ENCODE measurements at places on chromosomes 3 and 15.

DNA sequence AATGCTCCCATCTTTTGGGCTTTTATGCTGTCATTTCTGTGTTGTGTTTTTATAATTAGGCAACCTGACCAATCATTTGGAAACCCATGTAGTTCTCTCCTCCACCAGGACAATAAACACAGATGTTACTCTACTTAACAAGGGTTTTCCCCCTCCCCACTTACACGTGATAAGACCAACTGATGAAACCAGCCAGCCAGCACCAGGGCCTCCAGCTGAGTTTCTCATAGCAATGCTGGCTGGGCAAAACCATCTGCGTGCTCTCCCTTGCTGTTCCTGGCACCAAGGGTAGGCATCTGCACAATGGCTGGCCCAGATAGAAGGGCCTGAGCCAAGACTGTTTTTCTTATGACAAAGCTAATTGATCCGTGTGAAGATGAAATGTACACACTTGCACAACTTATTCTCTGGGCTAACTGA lies 310.4 kb downstream of the PLCL2 start:
- no peak for DNase-seq

DNA sequence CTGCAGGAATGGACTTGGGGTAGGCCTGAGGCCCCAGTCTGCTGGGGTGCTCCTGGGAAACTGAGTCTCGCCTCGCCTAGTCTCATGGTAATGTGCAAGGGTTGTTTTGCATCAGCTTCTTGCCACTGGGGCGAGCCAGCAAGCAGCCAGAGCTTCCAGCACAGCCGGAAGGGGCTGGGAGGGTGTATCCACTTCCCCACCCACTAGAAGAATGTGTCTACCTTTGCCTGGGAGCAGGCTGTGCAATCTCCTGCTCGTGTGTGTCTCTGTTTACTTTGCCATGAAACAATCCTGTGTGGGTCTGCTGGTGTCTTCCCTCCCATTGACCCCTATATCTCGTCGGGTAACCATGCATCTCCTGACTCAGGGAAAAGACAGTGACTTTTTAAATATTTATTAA lies 21.8 kb upstream of the ERICH6 start:
- no peak for DNase-seq

GRCh38 chr15:66578286-66578875 lies 12.6 kb upstream of the LCTL start:
- no peak for DNase-seq

GRCh38 chr3:70072754-70073153 lies 73.2 kb downstream of the SAMMSON start:
- no peak for DNase-seq

DNA sequence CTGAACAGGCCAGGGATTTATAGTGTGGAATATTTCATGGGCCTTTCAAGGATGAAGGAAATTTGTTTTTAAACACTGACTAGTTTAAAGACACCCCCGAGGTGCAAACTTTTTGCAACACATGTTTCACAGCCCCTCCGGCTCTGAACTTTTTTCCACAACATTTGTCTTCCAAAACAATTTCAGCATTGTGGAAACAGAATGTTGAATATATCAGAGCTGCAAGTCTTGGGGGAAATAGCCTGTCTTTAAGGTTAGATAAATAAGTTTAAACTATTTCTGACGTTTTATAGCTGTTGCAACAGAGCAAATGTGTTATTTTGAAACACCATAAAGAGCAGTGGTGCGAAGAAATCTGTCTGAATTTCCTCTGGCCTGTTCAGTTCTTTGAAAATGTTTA lies 229.2 kb upstream of the GOLGA6L4 start:
- DNase-seq = no peak

DNA sequence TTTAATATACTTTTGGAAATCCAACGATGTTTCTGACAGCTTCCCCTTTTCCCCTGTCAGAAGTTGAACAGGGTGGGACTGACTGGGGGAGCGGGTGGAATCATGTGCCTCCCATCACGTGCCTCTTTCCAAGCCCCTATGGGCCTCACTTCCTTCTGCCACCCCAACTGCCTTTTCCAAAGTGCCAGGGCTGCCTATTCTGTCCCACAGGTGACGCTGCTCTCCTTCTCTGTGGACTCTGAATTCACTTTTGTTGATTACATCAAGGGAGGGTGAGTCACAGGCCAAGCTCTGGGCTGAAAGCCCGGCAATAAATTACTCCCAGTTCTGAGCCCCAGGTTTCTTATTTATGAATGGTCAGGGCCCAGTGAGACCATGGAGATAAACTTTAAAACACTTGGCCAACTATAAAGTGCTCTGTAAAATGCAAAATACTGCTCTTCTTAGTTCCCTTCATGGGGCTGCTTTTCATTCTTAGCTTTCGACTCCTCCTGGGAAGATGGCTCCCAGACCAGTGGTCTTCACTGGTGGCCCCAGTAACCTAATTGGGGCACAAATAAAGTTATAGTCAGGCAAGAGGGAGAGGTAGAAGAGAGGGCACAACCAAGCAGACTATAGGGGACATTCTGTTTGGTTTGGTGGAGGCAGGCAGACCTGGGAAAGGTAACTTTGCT lies 12.3 kb downstream of the CPNE9 start:
- DNase-seq = no peak

- no peak for DNase-seq
These were observed 578.3 kb downstream of the EPHA3 start for GRCh38 chr3:89685731-89686130.

DNA sequence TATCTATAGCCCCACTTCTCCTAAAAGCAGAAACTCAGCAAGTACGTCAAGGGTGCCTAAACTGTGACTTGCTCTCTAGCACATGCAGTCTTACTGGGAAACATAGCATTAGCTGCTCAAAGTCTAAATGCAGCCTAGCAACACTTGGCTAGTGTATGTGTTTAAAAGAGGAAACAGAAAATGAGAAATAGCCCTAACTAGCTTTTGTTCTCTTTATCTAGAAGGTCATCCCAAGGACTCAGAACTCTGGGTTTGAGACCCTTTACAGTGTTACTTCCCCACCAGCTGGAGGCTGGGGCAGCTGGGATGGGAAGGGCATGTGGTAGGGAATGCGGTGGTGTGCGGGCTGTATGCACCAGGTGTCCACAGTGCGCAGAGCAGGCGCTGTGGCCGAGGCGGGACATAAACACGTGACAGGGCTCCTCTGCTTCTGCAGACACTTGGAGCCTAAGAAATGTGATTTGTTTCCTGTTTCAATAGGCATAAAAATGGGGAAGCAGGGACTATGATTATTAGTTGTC lies 13.3 kb downstream of the ETV5 start:
- DNase-seq = no peak

- no peak for DNase-seq
These were observed 77.5 kb downstream of the BOC start for GRCh38 chr3:113288881-113289280.

- no peak for DNase-seq
These were observed 279.4 kb upstream of the ARL6 start for GRCh38 chr3:97485206-97485605.

DNA sequence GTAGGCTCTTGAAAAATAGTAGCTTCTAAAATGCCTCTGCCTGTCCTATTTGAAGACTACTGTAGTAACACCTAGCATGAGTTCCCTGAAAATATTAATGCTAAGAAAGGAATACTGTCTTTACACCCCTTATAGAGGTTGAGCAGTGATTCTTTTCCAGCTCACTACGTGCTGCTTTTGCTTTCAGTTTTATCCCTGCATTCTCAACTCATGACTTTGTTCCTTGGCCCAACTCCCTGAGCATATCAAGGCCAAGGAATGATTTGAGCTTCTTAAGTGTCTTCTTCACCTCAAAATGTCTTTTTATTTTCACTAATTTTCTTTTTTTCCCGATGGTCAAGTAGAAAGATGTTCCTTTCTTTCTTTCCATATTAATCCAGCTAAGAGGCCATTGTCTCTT lies 16.5 kb upstream of the P2RY13 start:
- no peak for DNase-seq

- DNase-seq = no peak
These were observed 23.1 kb upstream of the GABPB1 start for GRCh38 chr15:50377867-50378751.

GRCh38 chr3:176848431-176849214 lies 348.7 kb downstream of the TBL1XR1 start:
- no peak for DNase-seq

- no peak for DNase-seq
These were observed 398.9 kb upstream of the TPRG1 start for GRCh38 chr3:188772886-188773285.

- DNase-seq = no peak
These were observed 463.0 kb downstream of the ERC2 start for GRCh38 chr3:56005196-56005805.

DNA sequence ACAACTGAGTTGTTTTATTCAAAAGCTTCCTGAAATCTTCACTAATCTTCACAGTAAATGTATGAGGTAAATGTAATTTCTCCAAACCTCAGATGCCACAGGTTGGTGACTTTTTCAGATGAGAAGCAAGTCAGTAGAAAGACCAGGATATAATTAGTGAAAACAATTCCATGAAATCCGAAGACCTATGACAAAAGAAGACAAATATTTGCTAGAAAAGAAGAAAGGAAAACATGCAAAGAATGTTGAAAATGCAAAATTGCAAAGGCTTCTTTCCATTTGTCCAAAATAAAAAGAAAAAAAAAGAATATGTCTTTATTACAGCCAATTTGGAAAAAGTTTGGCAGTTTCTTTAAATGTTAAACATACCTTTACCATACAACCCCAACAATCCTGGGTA lies 88.3 kb upstream of the MYRIP start:
- no peak for DNase-seq

DNA sequence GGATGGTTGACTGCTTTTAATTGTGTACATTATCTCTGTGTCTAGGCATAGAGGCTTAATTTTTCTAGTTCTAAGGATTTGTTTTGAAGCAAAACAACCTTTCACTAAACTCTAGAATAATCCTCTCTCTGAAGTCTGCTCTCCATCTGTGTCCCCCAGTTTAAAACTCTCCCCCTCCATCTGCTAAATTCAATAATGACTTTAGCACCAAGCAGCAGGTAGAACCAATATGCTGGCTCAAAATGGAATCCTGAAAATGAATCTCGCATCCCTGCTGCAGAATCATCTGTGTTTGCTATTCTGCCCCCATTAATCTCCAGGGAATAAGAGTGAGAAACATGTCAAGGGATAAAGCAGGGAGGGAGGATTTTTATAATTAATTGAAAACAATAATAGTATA lies 111.8 kb downstream of the TUSC7 start:
- no peak for DNase-seq

DNA sequence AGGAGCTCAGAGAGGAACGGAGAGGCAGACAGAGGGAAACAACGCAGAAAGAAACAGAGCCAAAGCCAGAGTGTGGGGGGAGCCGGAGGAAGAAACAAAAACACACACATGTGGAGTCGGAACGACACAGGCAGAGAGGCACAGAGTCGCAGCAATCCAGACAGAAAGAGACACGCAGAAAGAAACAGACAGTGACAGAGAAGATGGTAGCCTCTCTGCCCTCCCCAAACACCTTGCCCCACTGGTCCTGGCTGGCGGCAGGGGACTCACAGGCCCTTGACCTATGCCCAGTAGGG lies 1.7 kb downstream of the NCKIPSD start:
- no peak for DNase-seq

GRCh38 chr15:48719668-48720067 lies 74.2 kb upstream of the FBN1 start:
- DNase-seq = no peak

DNA sequence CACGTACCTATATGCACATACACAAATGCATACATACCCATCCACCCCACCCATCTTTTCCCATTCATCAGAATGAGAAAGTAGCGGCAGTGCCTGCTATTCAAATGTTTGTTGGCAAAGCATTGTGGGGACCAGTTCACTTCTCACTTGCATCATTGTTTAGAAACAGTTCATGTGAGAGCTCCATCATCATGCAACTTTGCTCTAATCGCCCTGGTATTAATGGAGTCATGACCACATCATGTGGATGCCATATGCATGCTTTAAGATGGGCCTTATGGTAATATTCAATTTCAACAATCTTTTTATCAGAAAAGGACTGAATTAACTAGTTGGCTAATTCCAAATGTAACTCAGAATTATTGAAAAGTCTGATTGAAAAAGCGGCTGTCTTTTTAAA lies 80.5 kb downstream of the LRTM1 start:
- DNase-seq = no peak

- DNase-seq = no peak
These were observed 123.1 kb downstream of the ZMAT3 start for GRCh38 chr3:178948546-178948945.

GRCh38 chr3:120928991-120929390 lies 21.0 kb downstream of the STXBP5L start:
- no peak for DNase-seq

- no peak for DNase-seq
These were observed 10.9 kb downstream of the RMDN3 start for GRCh38 chr15:40743921-40744814.

DNA sequence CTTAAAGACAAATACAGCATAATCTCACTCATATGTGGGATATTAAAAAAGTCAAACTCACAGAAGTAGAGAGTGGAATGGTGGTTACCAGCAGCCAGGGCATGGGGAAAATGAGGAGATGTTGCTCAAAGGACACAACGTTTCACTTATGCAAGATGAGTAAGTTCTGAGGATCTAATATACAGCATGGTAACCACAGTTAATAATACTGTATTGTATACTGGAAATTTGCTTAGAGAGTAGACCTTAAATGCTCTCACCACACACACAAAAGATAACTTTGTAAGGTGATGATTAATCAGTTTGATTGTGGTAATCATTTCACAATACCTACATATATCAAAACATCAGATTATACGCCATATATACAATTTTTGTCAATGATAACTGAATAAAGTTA lies 60.0 kb downstream of the MYH15 start:
- no peak for DNase-seq

- no peak for DNase-seq
These were observed 9.7 kb upstream of the CMTM7 start for GRCh38 chr3:32381922-32382321.

DNA sequence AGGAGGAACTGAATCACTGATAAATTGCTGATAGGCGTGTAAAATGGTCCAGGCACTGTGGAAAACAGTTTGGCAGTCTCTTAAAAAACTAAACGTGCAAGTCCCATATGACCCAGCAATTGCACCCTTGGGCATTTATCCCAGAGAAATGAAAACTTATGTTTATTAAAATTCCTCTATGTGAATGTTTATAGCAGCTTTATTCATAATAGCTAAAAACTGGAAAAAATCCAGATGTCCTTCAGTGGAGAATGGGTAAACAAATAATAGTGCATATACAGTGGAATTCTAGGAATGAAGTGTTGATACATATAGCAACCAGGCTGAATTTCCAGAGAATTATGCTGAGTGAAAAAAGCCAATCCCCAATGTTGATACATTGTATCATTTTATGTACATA lies 482.2 kb upstream of the PDZRN3 start:
- DNase-seq = no peak

GRCh38 chr15:39453620-39454019 lies 127.3 kb upstream of the THBS1 start:
- DNase-seq = no peak

GRCh38 chr3:141421639-141422319 lies 53.5 kb downstream of the ZBTB38 start:
- no peak for DNase-seq

DNA sequence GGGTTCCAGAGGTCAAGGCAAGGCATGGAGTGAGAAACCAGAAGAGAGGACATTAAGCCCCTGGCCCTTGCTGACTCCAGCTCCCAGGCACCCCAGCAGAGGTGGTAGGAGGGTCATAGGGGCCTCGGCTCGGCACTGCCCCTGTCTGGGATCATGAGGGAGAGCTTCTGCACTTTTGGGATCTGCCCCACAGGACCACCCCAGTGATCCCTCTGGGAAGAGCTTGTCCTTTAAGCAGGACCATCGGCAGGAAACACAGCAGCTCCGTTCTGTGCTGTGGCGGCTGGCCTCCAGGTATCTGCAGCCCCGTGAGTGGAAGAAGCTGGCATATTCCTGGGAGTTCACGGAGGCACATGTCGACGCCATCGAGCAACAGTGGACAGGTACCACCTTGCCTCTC lies 35.5 kb downstream of the ANKDD1A start:
- no peak for DNase-seq
